ENCODE measurements at places on chromosomes 7 and 10.

DNA sequence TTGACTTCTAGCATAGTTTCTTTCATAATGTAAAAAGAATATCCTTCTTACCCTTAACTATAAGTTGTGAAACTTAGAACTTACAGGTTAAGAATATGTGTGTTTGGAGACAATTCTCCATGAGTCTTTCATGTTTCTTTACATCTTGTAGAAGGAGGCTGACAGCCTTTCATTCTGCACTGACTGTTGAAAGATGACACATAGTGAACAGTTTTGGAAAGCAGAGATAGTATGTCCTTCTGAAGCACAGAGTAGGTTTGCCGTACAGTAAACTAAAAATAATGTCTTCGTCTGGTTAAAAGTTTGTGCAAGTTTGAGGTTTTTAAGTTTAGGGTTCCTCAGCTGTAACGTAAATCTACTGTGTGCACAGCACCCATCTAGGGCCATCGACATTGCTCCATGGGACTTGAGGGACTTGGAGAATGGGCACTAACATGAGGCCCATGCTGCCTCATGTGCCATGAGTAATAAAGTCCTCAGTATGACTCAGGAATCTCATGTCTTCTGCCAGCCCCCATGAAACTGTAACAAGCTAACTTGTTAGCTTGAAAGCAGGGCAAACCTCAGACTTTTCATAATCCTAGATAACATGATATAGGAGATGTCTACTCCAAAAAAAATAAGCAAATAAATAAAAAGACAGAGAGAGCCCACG lies 24.5 kb upstream of the ELAPOR2 start:
- no peak for DNase-seq

DNA sequence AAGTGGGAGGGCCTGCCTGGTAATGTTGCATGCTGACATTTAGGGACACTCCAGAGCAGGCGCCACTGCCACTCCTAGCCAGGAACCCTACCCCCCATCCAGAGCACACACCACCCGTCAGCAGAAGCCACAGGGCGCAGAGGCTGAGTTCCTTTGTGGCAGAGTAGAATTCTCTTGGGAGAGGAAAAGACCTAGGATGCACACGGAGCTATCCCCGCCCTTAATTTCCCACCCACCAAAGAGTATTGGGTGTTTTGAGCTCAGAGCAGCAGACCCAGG lies 702 bp upstream of the INSYN2A start:
- no peak for DNase-seq

- no peak for DNase-seq
Observed at GRCh38 chr7:95996174-95996573, 223.8 kb downstream of the DYNC1I1 start.

DNA sequence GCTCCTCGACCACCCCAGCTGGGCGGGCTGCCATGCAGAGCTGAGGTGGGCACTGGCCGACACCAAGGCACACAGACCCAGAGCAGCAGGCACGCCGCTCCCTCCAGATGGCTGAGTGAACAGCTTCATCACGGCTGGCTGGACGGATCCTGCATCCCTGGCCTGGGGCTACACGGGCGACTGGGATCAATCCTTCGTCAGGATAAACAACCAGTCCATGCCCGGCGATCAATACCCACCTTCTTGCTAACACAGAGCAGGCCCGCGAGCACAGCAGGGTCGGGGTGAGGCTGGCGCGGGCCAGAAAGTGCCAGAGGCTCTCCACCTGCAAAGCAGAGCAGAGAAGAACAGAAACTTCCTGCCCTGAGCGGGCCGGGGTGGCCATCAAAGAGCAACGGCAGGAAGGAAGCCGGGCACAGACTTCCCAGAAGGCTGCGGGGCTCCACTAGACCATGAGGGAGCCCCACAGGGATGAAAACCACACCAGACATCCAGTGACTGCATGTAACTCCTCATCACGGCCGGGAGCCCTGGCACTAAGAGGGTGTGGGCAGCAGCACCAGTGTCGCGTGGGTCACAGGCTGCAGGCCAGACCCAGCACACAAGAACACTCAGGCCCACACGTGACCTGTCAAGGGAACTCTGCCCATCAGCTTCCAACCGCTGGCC lies 166.4 kb downstream of the MAD1L1 start:
- DNase-seq = no peak

- no peak for DNase-seq
Observed at GRCh38 chr10:35340975-35341374, 4.7 kb downstream of the CCNY start.

- no peak for DNase-seq
Observed at GRCh38 chr7:83212883-83213282, 50.2 kb upstream of the PCLO start.

DNA sequence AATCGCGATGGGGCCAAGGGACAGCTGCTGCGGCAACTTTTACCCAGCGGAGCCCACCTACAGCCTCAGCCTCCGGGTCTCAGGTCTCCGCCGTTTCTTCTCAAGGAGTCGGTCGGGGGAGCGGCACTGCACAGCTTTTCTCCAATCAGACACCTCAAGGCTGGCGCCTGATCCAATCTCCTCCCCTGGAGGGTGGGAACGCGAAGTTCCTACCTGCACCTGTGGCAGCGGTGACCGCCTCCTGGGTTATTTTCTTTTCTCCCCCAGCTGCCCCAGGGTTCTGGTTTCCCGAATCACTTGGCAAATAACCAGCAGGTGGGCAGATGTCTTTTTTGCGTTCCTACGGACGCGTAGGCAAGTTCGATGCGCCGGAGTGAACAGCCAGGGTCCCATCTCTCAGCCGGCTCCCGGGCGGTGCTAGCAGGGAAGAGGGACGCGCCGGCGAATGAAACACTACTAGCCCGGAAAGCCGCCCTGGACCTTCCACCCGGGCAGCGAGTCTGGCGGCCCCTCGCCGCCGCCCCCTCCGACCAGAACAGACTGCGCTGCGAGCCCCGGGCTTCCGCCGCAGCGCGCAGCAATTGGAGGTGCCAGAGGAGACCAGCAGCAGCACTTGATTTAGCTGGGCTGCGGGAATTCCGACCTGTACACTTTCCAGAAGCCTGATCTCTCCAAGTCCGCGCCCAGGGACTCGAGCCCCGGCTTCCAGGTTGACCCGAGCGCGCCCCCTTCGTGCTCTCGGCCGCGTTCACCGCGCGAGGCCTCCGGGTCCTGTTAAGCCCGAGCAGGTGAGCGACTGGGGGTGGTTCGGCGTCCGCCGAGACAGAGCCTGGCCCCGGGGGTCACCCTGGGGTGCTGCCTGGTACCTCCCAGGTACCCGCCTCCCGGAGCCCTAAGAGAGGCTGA lies at the start of gene PRR15:
PRR15 (plus strand) TSS at position 246 of the 906 bp plus-strand sequence. CDS start 2,495 bp downstream, outside the sequence.
- DNase-seq = no peak

DNA sequence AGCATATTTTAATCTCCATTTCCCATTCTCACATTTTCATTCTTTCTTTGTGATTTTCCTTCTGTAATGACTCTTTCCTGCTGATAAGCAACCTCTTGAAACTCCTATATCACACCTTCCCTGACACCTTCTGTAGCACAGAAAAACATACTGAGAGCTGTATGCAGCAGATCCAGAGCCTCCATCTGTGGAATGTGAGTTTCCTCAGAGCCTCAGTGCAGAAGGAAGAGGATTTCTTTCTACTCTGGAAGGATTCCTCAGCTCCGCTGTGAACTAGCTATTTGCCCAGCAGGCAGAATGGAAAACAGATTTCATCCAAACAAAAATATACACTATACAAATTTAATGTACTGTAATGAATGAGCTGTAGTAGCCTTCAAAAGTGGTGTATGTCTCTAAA lies 841.3 kb upstream of the ZWINT start:
- no peak for DNase-seq

DNA sequence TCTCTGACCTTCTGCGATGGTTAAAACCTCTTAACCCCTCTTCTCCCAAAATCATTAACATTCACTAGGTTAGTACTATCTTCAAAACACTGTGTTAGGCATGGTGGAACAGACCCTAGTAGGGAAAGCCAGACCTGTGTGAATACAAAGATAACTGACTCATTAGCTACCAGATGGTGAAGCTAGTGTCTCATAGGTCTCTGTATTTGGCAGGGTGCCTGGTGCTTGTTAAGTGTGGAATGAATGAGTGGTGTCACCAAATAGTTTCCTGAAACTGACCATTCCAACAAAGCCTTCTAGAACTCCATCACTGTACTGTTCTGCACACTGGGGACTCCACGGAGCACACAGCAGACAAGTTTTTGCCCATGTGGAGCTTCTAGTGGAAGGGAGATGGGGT lies 27.7 kb upstream of the TM9SF3 start:
- no peak for DNase-seq

GRCh38 chr7:85583131-85583953 lies 396.5 kb upstream of the SEMA3D start:
- no peak for DNase-seq

- no peak for DNase-seq
Observed at GRCh38 chr7:111160297-111160696, 69.4 kb downstream of the LRRN3 start.

DNA sequence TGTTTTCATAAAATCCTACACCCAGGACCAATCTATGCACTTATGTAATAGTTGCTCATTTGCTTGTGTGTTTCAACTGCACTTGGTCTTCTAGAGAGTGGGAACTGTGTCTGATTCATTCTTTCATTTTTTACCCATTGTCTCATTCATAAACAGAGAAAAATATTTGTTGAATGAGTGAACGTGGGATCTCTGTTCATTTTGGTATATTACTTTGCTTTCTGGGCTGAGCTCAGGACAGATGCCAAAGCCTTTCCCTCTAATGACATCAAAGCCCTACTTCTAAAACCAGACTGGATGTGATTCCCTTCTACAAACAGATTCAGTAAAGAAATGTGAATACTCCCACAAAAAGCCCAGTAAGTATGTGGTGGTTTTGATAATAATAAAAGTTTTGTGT lies 145.2 kb downstream of the ST7 start:
- no peak for DNase-seq

GRCh38 chr7:143049362-143049761 lies 2.8 kb upstream of the OR6V1 start:
- no peak for DNase-seq

Data from thoracic aorta (tissue), 2 donors.